Activated T-helper 2 cell treated with anti-CD3 and anti-CD28 coated beads, Interferon-gamma antibody, Interleukin-2, Interleukin-4, amounts not matched to agents 10 μg/mL and 5 μg/mL and 100 μg/mL, durations not matched to agents 14 hours and 24 hours and 36 hours (primary cell): ENCODE measurements at places on chromosomes 5 and 9. TPM values are rescaled to one million over a fixed set of nuclear protein-coding genes. Genes with fewer than 3 reads are reported as not detected.

The C9orf50 gene
- not detected in 2 replicates for total RNA-seq

The LHX3 gene
- not detected in 2 replicates for total RNA-seq

The DNAI1 gene
- not detected in 2 replicates for total RNA-seq

The SSNA1 gene
- total RNA-seq: 91.6 and 91.8 TPM in 2 replicates

The ANKDD1B gene
- total RNA-seq: 0.18 and 0.48 TPM in 2 replicates

The SLC34A3 gene
- total RNA-seq: not detected in 2 replicates

GRCh38 chr5:20157089-20157488 lies 169.1 kb upstream of the CDH18 start:
- H3K4me3 ChIP-seq: no peak overlapping the region
- no peaks in the 10 kb centered on the region for H3K4me1 ChIP-seq
- no peak for DNase-seq
- H3K36me3 ChIP-seq: no peaks in the 10 kb centered on the region

- H3K36me3 ChIP-seq: no peaks in the 10 kb centered on the region
- no peak overlapping the region for H3K4me3 ChIP-seq
- no peak for DNase-seq
- no peaks in the 10 kb centered on the region for H3K27me3 ChIP-seq
These were observed 70.8 kb downstream of the IL6ST start for GRCh38 chr5:55923865-55924500.

GRCh38 chr9:109922617-109923470 lies 142.8 kb downstream of the PALM2AKAP2 start:
- no peak for DNase-seq
- H3K36me3 ChIP-seq: no peaks in the 10 kb centered on the region
- no peak overlapping the region for H3K4me3 ChIP-seq
- no peak overlapping the region for H3K27ac ChIP-seq
- H3K27me3 ChIP-seq: no peaks in the 10 kb centered on the region
- H3K4me1 ChIP-seq: peaks cover 52% of the 10 kb centered on the region

GRCh38 chr5:34822956-34823715 lies 15.8 kb upstream of the TTC23L start:
- H3K27ac ChIP-seq: no peak overlapping the region
- no peaks in the 10 kb centered on the region for H3K36me3 ChIP-seq
- no peaks in the 10 kb centered on the region for H3K4me1 ChIP-seq
- no peak overlapping the region for H3K4me3 ChIP-seq
- H3K27me3 ChIP-seq: no peaks in the 10 kb centered on the region

- peaks cover 31% of the 10 kb centered on the region for H3K36me3 ChIP-seq
- no peak for DNase-seq
- peaks cover 57% of the 10 kb centered on the region for H3K4me1 ChIP-seq
- no peaks in the 10 kb centered on the region for H3K27me3 ChIP-seq
- no peak overlapping the region for H3K4me3 ChIP-seq
- H3K27ac ChIP-seq: peak overlapping the region; percentile 48
These were observed 249.7 kb downstream of the ARHGAP26 start for GRCh38 chr5:143019614-143020515.

GRCh38 chr9:14303521-14303920 lies 10.4 kb downstream of the NFIB start:
- no peak overlapping the region for H3K27ac ChIP-seq
- H3K4me3 ChIP-seq: no peak overlapping the region
- no peaks in the 10 kb centered on the region for H3K36me3 ChIP-seq
- no peak for DNase-seq
- no peaks in the 10 kb centered on the region for H3K4me1 ChIP-seq
- peaks cover 52% of the 10 kb centered on the region for H3K27me3 ChIP-seq

DNA sequence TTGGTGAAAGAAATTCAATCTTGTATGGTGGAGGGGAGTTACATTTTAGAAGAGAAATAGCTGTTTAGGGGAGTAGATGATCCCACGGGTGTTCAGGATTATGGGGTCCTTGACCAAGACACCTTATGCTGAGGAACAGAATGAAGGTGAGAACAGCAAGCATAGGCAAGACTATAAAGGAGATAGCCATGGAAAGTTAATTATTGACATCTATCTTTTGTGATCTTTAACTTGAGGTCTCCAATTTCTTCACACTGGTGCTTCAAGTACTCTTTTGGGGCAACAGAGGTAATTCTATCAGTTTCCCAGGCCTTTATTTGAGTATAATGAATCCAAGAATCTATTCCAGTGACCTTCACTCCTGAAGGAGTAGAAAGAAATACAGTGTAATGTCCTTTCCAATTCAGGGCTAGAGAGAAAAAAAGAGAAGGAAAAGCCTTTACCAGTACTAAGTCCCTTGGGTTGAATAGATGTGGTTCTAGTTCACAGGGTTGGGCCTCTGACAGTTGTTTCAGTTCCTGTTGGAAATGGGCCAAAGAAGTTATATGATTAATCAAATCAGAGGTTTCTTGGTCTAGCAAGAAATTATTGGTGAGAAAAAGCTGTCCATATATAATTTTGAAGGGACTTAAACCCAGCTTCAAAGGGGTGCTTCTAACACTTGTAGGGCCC lies 2104.1 kb upstream of the ACO1 start:
- no peak for DNase-seq
- H3K36me3 ChIP-seq: no peaks in the 10 kb centered on the region
- H3K27ac ChIP-seq: no peak overlapping the region
- H3K27me3 ChIP-seq: no peaks in the 10 kb centered on the region

- H3K27ac ChIP-seq: peak overlapping the region; percentile 85
- H3K4me3 ChIP-seq: peak overlapping the region; percentile 19
These were observed 47.4 kb downstream of the P4HA2 start for GRCh38 chr5:132180134-132180745.

- DNase-seq: no peak
- peaks cover 4% of the 10 kb centered on the region for H3K36me3 ChIP-seq
- H3K27me3 ChIP-seq: no peaks in the 10 kb centered on the region
- H3K4me3 ChIP-seq: no peak overlapping the region
These were observed 5.5 kb downstream of the SLC25A2 start for GRCh38 chr5:141298376-141298775.
